ENCODE measurements at places on chromosomes 5 and 9. TPM values are rescaled to one million over a fixed set of nuclear protein-coding genes. Genes with fewer than 3 reads are reported as not detected.

Gene CEP78
- total RNA-seq, result 11.8 TPM

GRCh38 chr9:90343366-90343765 lies 299.3 kb downstream of the DIRAS2 start:
- DNase-seq, result no peak

Gene CCNO
- total RNA-seq, result 0.24 TPM

Gene ADAMTS2
- total RNA-seq, result 62.0 TPM

- no peak for DNase-seq
Measured at GRCh38 chr5:20420991-20421595, 433.1 kb upstream of the CDH18 start.

DNA sequence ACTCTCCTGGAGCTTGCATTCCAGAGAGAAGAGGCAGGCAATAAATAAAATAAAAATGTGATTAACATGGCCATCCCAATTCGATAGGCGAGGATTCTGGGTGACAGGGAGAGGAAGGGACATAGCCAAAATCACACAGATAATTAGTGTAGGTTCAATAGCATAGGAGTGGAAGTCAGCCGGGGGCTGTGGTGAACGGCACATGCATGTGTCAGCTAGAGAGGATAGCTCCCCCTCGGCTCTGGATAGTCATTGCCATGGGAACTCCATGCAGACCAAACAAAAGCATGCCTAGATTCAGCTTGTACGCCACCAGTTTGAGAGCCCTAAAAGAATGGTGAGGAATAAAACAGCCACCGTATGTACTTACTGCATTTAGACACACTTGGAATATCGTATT lies 223.5 kb downstream of the GRIA1 start:
- DNase-seq, result no peak

GRCh38 chr5:139593716-139594319 lies 32.7 kb downstream of the UBE2D2 start:
- no peak for DNase-seq

GRCh38 chr5:62000646-62001045 lies 305.4 kb upstream of the KIF2A start:
- no peak for DNase-seq

- DNase-seq, result no peak
Measured at GRCh38 chr9:36939214-36939613, 94.9 kb downstream of the PAX5 start.

Gene LHX3
- not detected for total RNA-seq

DNA sequence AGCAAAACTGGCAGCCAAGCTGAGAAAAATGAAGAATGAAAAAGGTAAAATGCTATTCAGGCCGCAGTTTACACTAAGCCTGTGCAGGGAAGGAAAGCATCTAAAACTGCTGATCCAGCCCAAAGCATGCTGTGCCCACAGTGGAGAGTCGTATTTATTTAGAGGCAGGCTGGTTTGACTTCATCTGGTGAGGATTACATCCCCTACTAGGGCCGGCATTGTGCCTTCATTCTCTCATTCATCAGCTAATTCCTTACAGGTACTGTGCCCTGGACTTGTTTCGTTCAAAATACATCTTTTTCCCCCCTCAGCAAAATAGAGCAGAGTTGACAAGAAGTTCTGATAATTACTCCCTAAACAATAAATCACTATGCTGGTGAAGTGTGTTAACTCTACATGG lies 137.5 kb upstream of the DAP start:
- DNase-seq, result no peak

- DNase-seq, result no peak
Measured at GRCh38 chr9:84841931-84842330, 172.4 kb downstream of the NTRK2 start.

Gene C5orf52
- total RNA-seq, result not detected

DNA sequence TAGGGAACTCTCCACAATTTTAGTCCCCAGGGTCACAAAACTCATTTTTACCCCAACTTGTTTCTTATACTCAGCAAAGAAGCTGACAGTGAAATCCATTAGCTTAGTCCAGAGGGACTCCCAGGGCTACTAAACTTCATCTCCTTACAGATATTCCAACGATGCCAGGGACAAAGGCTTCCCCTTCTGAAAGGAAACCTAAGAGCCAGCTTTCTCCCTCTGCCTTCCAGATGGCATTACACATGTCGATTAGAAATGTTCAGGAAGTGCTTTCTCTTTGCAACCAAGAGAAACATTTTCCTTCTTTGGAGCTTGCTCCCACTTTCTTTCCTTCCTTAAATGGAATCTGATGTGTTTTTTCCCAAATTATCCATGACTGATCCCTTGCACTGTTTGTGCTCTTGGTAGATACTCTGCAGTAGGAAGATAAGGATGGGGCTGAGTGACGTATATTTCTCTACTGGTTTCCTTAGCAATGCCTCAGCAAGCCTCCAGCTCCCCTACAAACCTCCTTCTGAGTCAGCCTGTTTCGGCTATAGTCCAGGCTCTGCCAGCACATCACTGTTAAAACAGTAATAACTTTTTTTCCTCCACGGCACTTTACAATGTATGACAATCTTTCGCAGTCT lies 43.0 kb upstream of the HTR4 start:
- DNase-seq, result no peak

Gene OLFML2A
- 9.1 TPM for total RNA-seq

- DNase-seq, result no peak
Measured at GRCh38 chr5:116645627-116646026, 71.0 kb upstream of the SEMA6A start.

DNA sequence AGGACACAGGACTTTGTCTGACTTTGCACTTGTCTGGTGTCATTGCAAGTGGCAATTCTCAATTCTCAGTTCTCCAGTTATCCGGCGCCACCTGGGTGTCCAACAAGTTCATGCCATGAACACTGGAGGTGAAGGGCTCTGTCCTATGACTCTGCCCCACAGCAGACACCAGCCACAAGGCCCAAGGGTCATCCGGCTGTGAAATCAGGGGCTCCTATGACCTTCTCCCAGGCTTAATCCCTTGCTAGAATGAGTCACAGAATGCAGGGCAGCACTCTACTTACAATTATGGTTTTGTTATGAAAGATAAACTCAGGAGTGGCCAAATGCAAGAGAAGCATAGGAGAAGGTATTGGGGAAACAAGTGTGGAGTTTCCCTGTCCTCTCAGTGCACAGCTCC lies 392.0 kb downstream of the GADD45G start:
- DNase-seq, result no peak

- no peak for DNase-seq
Measured at GRCh38 chr5:14249258-14250082, 106.3 kb downstream of the TRIO start.

DNA sequence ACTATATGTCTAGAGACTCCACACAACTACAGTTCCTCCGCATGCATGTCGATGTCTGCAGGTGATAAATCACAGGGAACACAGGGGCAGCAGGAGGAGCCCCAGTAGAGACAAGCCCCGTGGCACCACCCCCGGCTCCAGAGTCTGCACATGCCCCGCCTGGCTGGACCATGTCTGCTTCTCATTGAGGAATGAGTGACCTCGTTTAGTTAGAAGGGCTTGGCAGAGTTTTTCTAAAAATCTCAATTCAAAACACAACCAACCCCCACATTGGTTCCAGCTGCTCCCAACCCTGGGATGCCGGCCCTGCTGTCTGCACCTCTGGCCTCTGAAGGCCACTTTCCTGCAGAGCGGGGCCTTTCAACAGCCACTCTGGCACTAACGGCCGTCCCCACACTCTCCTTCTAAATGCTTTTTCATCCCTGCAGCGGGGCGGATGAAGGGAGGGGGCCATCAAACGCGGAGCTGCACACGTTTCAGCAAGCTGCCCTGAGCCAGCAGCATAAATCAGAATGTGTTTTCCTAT lies 106.3 kb downstream of the ROR2 start:
- DNase-seq, result peak; percentile 84

Gene LCN9
- total RNA-seq, result not detected

DNA sequence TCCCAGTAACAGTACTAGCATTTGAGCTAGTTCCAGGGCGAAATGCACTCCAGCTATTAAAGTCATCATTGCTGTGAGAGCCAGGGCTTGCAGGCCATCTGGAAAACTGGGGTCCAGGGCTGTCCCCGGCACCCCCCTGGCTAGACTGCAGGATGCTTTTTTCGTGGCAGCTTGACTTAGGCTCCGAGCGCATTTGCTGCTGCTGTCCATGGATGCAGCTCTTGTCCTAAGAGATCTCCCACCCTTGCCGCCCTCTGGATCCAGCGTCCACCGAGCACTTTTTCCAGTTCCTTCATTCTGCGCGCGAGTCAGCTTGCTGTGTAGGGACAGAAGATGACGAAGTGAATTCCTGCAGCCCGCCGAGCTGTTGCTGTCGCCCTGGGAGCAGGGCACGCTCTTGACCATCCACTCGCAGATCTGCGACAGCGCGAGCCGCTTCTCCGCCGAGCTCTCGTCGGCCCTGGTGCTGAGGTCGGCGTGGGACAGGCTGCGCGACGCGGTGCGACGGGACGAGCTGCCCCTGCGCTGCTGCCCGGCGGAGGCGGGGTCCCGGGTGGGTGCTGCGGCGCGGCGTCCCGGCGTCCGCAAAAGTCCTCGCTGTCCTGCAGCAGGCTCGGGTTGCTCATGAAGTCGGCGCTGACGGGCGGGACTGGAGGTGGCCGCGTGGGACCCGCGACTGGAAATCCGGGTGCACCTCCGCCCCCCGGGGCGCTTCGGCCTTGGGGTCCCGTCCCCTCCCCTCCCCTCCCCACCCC lies 30.7 kb downstream of the OR2V1 start:
- no peak for DNase-seq

DNA sequence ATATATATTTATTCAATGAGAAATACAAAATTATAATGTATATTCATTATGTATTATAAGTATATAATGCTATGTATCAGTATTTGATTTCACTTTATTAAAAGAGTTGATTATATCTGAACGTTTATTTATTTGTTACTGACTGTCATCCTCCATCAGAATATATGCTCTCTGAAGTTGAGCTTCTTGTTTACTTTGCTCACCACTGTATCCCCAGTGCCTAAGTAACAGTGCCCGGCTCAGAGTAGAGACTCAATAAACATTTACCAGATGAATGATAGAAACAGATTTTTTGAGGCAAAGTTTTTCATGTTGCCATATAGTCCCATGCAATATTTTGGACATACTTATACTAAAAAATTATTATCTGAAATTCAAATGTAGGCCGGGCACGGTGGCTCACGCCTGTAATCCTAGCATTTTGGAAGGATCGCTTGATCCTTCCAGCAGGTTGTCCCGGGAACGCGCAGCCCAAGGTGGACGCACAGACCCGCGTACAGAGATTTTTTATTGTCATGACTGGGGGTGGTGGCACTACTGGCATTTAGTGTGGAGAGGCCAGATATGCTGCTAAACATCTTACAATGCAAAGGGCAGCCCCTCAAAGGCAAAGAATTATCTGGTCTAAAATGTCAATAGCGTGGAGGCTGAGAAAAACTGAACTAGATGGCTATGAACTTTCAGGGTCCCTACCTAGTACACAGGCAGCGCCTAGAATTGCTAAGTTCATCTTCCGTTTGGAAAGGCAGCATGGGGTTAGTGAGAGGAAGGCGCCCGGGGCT lies 761 bp upstream of the DNAJC25 start:
- DNase-seq, result no peak

Gene TMEM252
- total RNA-seq, result not detected

DNA sequence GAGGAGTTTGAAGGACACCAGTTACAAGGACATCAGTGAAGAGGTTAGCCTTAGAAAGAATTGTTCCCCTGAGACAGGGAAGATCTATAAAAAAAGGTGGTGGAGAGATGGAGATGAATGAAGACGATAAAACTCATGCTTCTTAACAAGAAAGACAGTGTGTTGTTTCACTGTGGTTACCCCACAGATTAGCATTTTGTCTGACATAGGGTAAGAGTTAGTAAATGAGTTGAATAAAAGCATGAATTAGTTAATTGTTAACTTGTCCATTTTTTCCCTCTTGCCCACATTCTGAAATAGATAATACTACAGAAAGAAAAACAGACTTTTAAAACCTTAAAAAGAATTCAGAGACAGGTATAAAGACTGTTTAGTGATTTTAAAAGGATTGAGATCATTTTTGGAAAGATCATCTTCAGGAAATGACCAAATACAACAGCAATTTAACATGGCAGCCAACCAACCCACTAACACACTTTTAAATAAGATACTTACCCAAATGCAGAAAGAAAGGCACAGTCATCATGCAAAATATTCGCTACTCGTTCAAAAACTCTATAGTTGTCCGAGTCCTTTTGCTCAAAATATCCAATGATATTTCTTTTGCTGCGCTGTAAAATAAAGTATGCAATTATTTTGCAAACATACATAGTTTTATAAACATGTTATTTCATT lies 78.5 kb downstream of the ERP44 start:
- DNase-seq, result no peak

GRCh38 chr5:14810928-14811572 lies 60.5 kb downstream of the ANKH start:
- DNase-seq, result no peak

DNA sequence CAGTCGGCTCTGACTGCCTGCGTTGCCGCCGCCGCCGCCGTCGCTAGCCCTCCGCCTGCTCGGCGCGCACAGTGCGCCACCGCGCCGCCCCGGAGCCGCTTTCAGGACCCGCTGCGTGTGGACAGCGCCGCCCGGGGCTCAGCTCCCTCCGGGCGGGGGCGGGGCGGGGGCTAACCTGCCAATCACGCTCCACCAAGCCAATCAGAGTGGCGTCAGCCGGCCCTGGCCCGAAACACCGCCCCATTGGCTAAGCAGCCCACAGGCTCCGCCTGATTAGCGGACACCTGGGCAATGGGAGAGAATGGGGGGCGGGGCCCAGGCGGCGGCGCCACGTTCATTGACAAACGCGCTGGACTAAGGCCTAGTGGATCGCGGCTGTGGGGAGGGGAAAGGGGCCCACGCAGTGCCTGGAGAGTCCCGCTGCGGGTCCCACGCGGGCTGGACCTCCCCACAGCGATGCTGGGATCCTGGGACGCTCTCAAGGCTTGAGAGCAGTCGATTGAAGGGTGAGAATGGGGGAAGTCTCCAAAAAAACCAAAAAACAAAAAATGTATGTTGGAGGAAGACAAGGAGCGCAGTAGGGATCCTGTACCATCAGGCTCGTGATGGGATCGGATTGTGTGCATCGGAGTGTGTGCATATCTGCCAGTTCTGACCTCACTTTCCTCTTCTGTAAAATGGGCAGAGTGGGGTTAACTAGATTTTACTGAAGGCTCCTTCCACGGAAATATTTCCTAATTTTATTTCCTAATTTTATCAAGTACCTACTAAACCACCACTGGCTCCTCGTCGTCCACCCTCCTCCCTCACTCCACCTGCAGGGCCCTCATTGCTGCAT lies 6.3 kb downstream of the PAX5 start:
- peak; percentile 91 for DNase-seq

Gene PLAC8L1
- total RNA-seq, result not detected

Data from posterior vena cava (tissue), 2 donors.